Glomerular endothelial cell (primary cell): ENCODE measurements at places on chromosomes 13 and 19. TPM values are rescaled to one million over a fixed set of nuclear protein-coding genes. Genes with fewer than 3 reads are reported as not detected.

Gene CABP5
- not detected in 2 replicates for total RNA-seq

Gene ZMYM5
- total RNA-seq = 5.5 and 11.7 TPM in 2 replicates

Gene KLF1
- total RNA-seq = not detected in 2 replicates

Gene MEX3D
- 88.8 and 130 TPM in 2 replicates for total RNA-seq

Gene ZNF536
- total RNA-seq = not detected in 2 replicates

Gene NMRK2
- not detected in 2 replicates for total RNA-seq

Gene SERP2
- total RNA-seq = 0.15 and 0.29 TPM in 2 replicates

Gene HSD11B1L
- total RNA-seq = 20.2 and 28.2 TPM in 2 replicates

Gene PNMA8A
- 0.53 and 3.3 TPM in 2 replicates for total RNA-seq

Gene NKG7
- total RNA-seq = not detected in 2 replicates

Gene PRTN3
- not detected in 2 replicates for total RNA-seq

Gene VSIG10L
- total RNA-seq = 0.82 and 0.88 TPM in 2 replicates

Gene TMEM255B
- 64.3 and 79.0 TPM in 2 replicates for total RNA-seq

Gene BRME1
- 0.15 and 1.4 TPM in 2 replicates for total RNA-seq
